ENCODE measurements at places on chromosomes 6 and 20.

- DNase-seq, result no peak
These were observed 25.9 kb upstream of the ILRUN start for GRCh38 chr6:34722451-34722850.

DNA sequence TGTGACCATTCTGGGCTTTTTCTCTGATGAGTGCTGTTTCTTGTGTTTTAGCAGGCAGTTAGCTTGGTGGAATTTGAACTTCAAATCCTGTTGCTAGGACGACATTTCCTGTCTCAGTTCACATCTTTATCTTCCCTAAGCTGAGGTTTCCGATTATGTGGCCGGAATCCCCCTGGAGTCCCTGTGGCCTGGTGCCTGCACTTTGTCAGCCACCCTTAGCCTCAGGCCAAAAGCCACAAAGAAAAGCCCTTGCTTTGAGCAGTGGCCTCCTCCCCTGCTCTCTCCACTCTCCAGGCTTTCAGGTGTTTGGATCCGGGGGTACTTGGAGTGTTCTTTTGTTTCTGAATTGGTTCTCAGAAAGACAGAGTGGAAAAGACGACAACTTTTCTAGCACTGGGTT is 59.9 kb upstream of the PMEPA1 start:
- DNase-seq, result no peak

DNA sequence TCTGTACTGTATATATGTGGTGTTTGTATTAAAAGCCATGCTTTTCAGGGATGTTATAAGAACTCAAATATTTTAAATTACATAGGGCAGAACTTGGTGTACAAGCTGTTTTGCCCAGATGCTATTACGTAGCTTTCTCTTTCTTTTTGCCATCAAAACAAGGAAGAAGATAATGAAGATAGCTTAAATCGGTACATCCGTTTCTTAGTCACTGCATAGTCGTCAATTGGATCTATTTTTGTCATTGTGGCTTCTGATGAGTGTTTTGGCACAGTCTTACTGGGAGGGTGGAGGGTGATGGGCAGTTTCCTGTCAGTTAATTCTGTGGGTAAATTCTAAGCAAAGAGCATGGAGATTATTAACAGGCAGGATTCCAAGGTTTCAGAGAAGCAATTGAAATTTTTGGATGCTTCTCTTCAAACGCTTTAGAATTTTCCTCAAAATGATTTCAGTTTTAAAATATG is 649.1 kb upstream of the GJE1 start:
- DNase-seq, result no peak

DNA sequence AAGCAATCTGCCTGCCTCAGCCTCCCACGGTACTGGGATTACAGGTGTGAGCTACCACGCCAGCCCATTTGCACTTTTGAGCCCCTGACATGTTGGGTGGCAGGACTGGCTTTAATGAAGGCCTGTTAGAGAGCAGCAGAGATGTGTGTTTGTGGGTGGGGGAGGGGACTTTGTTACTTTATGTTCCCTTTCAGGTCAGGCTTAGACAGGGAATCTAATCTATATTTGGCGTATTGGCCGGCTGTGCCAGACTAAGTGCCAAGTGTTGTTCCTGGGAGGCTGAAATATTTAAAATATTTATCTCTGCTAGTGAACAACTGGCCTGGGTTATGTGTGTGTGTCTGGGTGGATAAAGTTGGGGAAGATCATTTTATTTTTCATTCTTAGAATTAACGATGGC is 6.1 kb downstream of the GMPR start:
- no peak for DNase-seq

DNA sequence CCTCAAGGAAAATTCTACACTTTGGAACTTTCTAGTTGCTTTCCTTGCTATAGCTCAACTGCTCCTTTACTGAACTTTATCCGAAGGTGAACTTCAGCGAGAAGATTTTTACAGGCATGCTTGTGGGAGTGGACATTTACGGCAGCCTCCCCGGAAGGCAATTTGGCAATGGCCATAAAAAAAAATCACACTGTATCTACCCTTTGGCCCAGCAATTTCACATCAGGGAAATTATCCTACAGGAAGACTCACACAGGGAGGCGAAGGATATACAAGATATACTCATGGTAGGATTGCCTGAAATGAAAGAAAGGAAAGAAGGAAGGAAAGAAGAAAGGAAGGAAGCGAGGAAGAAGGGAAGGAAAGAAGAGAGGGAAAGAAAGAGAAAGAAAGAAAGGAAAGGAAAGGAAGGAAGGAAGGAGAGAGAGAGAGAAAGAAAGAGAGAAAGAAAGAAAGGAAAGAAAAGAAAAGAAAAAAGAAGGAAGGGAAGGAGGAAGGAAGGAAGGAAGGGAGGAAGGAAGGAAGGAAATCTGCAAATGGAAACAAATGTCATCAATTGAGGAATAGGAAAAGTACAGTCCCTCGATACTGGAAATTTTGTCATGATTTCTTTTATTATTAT is 25.7 kb downstream of the OVOL2 start:
- no peak for DNase-seq

DNA sequence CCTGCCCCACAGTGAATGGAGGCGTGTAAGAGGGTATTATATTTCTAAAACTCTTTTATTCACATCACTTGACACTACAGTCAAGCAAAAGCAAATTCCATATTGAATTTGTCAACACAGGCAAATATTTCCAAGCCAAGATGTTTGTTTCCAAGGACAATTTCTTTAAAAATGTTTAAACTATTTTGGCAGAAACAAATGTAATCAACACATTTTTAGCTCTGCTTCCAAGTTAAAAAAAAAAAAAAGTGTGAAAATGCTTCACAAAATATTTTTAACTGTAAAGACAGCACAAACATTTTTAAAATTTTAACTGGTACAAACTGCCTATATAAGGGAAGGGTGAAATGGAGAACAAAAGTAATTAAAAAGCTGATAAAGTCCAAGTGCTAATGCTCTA is 44.9 kb upstream of the DST start:
- DNase-seq, result no peak

- peak; percentile 64 for DNase-seq
These were observed 13.3 kb upstream of the SLC2A12 start for GRCh38 chr6:134065706-134066105.

GRCh38 chr6:6713657-6714056 is 125.1 kb downstream of the LY86 start:
- DNase-seq, result no peak

GRCh38 chr6:33249732-33250630 is 21.7 kb downstream of the VPS52 start:
- DNase-seq, result no peak
